Metanephros (tissue), 2 donors: ENCODE measurements at places on chromosomes 5 and 9. TPM values are rescaled to one million over a fixed set of nuclear protein-coding genes. Genes with fewer than 3 reads are reported as not detected.

The PROB1 gene
- total RNA-seq, result 11.2 TPM

The LHX3 gene
- not detected for total RNA-seq

The PCDHGB4 gene
- 14.1 TPM for total RNA-seq

The SIT1 gene
- total RNA-seq, result 0.41 TPM

The FBXW11 gene
- 57.8 TPM for total RNA-seq

The DMRT3 gene
- 0.58 TPM for total RNA-seq

The PTGS1 gene
- 9.6 TPM for total RNA-seq

The EFNA5 gene
- total RNA-seq, result 21.0 TPM

The MYOZ3 gene
- total RNA-seq, result 10.7 TPM

The STARD4 gene
- 21.1 TPM for total RNA-seq

The QRFP gene
- not detected for total RNA-seq

The SPOUT1 gene
- 28.6 TPM for total RNA-seq

The F2R gene
- total RNA-seq, result 50.2 TPM

The B4GALT7 gene
- total RNA-seq, result 34.8 TPM

The FAM81B gene
- total RNA-seq, result 1.5 TPM

The TSPAN17 gene
- 21.5 TPM for total RNA-seq

The PITX1 gene
- 3.6 TPM for total RNA-seq

The GPRIN1 gene
- total RNA-seq, result 0.93 TPM

The ACSL6 gene
- 4.9 TPM for total RNA-seq

The FANCC gene
- 29.6 TPM for total RNA-seq

The SOHLH1 gene
- total RNA-seq, result not detected

The MEIKIN gene
- not detected for total RNA-seq

The DHX29 gene
- 34.0 TPM for total RNA-seq

The ANKRD34B gene
- 0.18 TPM for total RNA-seq

The PCDHB14 gene
- total RNA-seq, result 8.6 TPM

The ANKHD1 gene
- total RNA-seq, result 125 TPM

The LECT2 gene
- not detected for total RNA-seq

The PCA3 gene
- 0.12 TPM for total RNA-seq

The GLE1 gene
- 17.7 TPM for total RNA-seq

The JAKMIP2 gene
- 2.9 TPM for total RNA-seq

The GRIN1 gene
- 0.47 TPM for total RNA-seq

The PTPN3 gene
- 30.4 TPM for total RNA-seq

The ZFP37 gene
- 4.7 TPM for total RNA-seq

The SETD9 gene
- total RNA-seq, result 9.1 TPM

The UGT3A2 gene
- 4.4 TPM for total RNA-seq

The SEMA6A gene
- total RNA-seq, result 56.8 TPM
